ENCODE measurements at places on chromosomes 7 and 10. TPM values are rescaled to one million over a fixed set of nuclear protein-coding genes. Genes with fewer than 3 reads are reported as not detected.

The UCN3 gene
- total RNA-seq = not detected

The PRTFDC1 gene
- total RNA-seq = 15.9 TPM

The FAM221A gene
- total RNA-seq = 9.6 TPM

The NPSR1 gene
- not detected for total RNA-seq

The SEC61A2 gene
- total RNA-seq = 2.6 TPM

The BMPER gene
- total RNA-seq = 83.3 TPM

The FGL2 gene
- 45.5 TPM for total RNA-seq

- no peak for DNase-seq
Measured at GRCh38 chr10:128881086-128881485, 586.0 kb upstream of the MGMT start.

DNA sequence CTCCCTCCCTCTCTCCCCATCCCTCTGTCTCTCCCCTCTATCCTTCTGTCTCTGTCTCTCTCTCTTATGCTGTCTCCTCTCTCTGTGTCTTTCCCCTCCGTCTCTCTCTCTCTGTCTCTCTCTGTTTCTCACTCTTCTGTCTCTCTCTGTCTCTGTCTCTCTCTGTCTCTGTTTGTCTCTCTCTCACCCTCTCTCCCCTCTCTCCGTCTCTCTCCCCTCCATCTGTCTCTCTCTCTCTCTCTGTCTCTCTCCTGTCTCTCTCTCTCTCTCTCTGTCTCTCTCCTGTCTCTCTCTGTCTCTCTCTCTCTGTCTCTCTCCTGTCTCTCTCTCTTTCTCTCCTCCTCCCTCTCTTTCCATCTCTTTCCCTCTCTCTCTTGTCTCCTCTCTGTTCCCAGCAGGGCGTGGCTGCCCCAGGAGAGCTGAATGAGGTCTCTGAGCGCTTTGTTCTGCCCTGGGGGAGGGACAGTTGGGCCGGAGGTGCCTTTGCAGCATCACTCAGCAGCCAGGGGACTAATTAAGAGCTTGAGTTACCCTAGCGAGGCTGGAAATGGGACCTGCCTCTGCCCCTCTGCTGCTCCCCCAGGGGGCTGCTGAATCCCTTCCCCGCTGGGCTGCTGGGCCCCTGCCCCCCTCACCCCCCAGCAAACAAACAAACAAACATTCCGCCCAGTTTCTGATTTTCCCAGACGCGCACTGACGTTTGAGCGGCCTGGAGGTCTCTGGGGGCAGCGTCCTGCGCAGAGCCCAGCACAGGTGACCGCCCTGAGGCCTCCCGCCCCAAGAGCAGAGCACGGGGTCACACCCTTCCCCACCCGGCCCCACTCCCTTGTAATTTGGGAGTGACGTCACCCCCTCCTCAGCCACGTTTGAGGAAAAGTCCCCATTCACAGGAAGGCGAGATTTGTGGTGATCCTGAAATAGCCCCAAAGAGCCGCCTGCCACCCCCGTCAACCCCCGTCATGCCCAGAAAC, 68.1 kb downstream of the PDGFA start:
- no peak for DNase-seq

DNA sequence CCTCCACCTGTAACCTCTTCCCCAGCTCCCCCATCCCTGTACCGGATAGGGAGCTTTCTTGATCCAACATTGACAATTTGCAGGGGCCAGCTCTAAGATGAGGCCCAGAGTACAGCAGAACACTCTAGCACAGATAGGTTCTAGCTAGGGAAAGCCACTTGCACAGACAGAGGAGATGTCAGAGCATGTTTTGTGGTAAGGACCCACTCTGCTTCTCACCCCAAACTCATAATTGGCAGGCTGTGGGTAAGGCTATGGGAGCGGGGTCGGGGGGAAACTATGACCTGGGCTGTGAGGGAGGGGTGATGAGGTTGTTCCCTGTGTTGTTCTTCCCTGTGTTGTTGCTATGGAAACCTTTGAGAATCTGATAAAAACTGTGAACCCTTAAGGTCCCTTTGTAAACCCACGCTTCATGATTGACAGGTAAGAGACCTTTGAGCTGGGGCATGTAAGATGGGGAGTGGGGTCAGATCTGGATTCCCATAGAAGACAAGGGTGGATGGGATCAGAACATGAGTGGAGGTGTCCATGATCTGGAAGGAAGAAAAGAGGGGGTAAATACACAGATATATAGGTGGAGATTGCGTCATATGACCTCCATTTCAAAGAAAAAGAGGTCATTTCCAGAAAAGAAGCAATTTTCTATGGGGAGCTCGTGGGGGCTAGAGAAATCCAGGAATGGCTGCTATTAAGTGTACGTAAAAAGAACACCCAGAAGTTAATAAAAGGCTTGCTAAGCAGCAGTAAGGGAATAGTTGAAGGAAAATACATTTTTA, 4.0 kb downstream of the CALD1 start:
- DNase-seq = no peak

GRCh38 chr7:32660936-32661335, 165.6 kb downstream of the AVL9 start:
- DNase-seq = no peak

DNA sequence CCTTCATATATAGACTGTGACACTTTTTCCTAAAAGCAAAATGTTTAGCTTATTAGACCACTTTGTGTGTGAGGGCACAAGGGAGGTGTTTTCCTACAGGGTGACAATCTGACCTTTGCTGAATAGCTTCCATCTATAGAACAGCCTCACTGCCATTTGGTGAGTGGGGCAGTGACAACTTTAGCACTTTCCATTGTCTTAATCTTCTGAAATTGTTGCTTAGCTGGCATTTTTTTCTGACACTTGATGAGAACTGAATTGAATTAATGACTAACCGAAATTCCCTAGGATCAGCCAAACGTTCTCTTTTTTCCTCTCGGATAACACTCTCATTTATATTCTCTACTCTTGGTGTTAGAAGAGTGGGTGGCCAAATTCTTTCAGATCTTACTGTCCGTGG, 30.2 kb downstream of the KDM7A start:
- DNase-seq = no peak

- DNase-seq = no peak
Measured at GRCh38 chr10:5515948-5516761, 8.6 kb upstream of the CALML3 start.

GRCh38 chr10:13449296-13449695, 79.5 kb downstream of the BEND7 start:
- no peak for DNase-seq

DNA sequence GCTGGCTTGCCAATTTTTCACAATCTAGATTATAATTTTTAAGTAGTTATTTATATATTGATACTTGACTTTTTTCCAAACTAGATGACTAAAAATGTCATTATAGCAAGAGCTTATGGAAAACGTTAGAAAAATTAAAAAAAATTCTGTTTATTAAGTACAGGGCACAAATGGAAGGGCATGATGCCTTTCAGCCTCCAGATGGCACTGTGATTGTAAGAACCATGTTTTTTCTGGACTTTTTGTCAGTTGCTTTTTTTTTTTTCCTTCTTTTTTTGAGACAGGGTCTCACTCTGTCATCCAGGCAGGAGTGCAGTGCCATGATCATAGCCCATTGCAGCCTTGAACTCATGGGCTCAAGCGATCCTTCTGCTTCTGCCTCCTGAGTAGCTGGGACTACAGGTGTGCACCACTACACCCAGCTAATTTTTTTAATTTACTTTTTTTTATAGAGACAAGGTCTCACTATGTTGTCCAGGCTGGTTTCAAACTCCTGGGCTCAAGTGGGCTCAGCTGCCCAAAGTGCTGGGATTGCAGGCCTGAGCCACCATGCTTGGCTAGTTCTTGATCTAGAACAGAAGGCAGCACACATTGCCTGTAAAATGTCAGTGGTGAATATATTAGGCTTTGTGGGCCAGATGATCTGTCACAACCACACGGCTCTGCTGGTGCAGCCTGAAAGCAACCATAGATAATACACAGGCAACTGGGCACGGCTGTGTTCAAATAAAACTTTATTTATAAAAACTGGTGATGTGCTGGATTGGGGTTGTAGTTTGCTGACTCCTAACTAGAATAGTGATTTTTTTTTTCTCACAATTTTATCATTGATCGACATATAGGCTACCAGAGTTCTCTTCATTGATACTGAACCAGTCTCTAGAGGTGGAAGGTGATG, 27.4 kb downstream of the UCMA start:
- DNase-seq = peak; percentile 20

DNA sequence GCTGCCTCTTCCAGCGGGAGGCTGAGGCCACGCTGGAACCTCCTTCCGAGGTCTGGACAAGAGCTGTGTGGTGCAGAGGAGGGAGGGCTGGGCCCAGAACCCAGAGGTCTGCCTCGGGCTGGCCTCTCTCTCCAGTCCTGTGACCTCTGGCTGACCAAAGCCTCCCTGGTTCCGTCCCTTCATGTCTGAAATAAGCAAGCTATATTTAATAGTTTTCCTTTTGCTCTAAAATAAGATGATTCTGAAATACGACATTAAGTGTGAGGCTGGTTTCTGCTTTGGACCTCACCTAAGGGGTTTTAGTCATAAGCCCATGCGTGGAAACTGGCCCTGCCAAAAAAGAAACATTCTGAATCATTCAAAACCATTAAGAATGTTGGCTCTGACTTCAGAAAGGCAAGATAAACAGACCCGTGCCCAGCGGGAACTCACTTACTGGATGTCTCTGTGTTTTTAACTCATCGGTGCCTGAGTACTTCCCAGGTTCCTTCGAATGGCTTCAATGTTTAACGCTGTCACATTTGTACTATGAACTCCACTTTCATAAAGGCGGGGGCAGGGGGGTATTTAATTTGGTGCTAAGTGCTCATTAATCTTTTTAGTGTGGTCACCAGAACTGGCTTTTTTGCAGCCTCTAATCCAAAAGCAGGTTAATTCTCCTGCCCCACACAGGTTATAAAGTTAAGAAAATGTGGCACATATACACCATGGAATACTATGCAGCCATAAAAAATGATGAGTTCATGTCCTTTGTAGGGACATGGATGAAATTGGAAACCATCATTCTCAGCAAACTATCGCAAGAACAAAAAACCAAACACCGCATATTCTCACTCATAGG, 157.5 kb upstream of the KLF14 start:
- peak; percentile 84 for DNase-seq

DNA sequence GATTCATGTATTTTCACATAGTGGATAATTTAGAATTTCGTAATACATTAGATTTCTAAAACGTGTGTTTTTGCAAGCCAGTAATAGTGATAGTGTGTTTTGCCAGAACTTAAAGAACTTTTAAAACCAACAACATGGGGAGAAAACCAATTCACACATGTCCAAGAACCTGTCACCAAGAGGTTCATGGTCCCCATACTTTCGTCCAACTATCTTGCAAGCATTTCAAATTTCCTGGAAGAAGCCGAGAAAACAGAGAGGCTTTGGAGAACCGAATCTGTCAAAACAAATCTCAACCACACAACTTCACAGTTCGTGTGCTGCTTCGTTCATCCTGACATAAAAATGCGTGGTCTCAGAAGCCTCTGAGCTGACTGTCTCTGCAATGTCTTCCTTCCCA, 31.9 kb downstream of the GFRA1 start:
- DNase-seq = no peak
